ENCODE measurements at places on chromosomes 4 and X.
A peak's percentile ranks its signal among the peaks of the same experiment; 100 is the strongest.

- DNase-seq: peak; percentile 24
Measured at GRCh38 chr4:44760142-44760898, 34.0 kb upstream of the GNPDA2 start.

- no peak for DNase-seq
Measured at GRCh38 chr4:3797831-3798790, 31.9 kb downstream of the ADRA2C start.

DNA sequence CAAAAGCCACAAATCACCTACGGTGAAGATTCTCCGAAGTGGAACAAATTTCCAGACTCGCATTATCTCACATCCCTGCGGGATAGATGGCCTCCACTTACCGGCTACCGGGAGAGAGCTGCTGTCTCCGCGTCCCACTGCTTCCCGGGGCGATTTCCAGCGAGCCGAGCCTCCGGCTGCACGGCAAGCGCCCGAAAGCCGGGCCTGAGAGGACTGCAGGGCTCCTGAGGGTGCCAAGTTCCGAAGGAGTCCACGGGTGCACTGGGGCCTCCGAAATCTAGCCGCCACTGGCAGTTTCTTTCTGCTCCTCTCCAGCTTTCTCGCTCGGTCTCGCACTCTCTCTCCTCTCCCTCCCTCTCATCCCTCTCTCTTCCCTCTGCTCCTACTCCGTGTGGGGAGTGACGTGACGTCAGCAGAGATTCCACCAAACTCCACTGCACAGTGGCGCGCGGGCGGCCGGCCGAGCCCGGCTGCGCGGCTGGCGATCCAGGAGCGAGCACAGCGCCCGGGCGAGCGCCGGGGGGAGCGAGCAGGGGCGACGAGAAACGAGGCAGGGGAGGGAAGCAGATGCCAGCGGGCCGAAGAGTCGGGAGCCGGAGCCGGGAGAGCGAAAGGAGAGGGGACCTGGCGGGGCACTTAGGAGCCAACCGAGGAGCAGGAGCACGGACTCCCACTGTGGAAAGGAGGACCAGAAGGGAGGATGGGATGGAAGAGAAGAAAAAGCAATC lies 14.0 kb upstream of the PITX2 start:
- no peak for DNase-seq

GRCh38 chrX:51334276-51334675 lies 1.7 kb downstream of the NUDT10 start:
- DNase-seq: no peak

All from cerebellum (tissue), 4 donors.